ENCODE measurements at places on chromosomes 16 and 17.

GRCh38 chr17:80594431-80595269 is 50.0 kb downstream of the RPTOR start:
- no peak for DNase-seq

DNA sequence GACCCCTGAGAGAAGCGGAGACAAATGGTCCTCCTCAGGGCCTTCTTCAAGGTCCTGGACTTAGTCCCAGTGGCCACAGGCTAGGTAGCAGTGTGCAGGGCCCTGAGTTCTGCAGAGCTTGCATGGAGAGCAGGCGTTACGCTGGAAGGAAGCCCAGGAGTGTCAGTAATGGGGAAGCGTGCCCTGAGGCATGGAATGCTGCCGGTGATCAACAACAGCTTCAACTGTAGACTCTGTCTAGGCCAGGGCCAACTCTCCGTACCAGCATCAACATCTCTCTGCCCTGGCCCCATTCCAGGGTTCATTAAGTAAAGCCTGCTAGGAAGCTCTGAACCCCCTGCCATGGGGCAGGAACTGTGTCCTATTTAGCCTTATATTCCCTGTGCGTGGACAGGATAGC is 568 bp upstream of the TNK1 start:
- peak; percentile 22 for DNase-seq

- no peak for DNase-seq
Observed at GRCh38 chr16:65388592-65388991, 266.7 kb upstream of the CDH11 start.

DNA sequence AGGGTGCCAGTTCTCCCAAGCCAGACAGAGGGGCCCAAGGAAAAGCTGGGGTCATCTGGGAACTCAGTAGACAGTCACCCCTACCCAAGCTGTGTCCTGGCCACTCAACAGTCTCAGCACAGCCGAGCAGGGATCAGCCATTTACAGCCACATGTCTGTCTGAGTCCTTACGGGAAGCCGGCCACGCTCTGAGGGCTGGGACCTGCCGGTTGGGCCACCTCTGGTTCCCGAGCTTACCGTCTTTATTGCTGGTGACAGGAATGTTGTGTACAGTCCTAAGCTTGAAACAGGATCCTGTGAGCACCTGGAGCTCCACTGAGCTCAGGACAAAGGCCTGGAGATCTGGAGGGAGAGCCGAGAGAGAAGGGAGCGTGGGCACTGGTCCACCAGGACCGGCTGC is 59.8 kb downstream of the TIMM22 start:
- no peak for DNase-seq

- no peak for DNase-seq
Observed at GRCh38 chr16:75289189-75289588, 37.8 kb upstream of the BCAR1 start.

- peak; percentile 61 for DNase-seq
Observed at GRCh38 chr17:17783825-17784656, 52.7 kb downstream of the SREBF1 start.

DNA sequence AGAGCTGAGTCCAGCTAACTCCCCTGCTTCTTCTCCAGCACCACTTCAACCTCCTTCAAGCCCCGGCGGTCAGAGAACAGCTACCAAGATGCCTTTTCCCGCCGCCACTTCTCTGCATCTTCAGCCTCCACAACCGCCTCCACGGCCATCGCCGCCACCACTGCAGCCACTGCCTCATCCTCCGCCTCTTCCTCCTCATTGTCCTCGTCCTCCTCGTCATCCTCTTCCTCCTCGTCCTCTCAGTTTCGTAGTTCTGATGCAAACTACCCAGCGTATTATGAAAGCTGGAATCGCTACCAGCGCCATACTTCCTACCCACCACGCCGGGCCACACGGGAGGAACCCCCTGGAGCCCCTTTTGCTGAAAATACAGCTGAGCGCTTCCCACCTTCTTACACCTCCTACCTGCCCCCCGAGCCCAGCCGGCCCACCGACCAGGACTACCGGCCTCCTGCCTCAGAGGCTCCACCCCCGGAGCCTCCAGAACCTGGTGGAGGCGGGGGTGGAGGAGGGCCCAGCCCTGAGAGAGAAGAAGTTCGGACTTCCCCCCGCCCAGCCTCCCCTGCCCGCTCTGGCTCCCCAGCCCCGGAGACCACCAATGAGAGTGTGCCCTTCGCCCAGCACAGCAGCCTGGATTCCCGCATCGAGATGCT is 7.1 kb downstream of the SETD1A start:
- DNase-seq, result no peak

GRCh38 chr16:972316-973002 is 1.7 kb upstream of the LMF1 start:
- DNase-seq, result no peak

- DNase-seq, result no peak
Observed at GRCh38 chr16:27618606-27619327, 68.8 kb downstream of the KATNIP start.

GRCh38 chr17:41806685-41807445 is 4.9 kb downstream of the P3H4 start:
- DNase-seq, result no peak

- DNase-seq, result no peak
Observed at GRCh38 chr17:14575471-14575953, 274.6 kb downstream of the HS3ST3B1 start.

DNA sequence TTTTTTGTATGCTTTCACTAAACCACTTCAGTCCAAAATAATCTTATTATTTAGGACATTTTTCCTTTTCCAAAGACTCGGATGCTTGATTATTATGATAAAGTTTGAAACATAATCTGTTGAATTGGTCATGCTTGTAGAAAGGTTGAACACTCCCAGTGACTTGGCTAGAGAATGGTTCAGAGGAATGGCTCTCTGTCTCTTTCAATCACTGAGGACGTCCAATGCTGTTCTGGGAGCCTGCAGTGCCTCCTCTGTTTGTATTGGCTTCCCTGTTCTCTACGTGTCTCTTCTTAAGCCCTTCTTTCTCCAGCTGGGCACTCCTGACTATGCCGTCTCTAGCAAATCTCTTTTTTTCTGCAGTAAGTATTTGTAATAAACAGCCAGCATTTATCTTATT is 369.0 kb upstream of the DYNLRB2 start:
- DNase-seq, result no peak

DNA sequence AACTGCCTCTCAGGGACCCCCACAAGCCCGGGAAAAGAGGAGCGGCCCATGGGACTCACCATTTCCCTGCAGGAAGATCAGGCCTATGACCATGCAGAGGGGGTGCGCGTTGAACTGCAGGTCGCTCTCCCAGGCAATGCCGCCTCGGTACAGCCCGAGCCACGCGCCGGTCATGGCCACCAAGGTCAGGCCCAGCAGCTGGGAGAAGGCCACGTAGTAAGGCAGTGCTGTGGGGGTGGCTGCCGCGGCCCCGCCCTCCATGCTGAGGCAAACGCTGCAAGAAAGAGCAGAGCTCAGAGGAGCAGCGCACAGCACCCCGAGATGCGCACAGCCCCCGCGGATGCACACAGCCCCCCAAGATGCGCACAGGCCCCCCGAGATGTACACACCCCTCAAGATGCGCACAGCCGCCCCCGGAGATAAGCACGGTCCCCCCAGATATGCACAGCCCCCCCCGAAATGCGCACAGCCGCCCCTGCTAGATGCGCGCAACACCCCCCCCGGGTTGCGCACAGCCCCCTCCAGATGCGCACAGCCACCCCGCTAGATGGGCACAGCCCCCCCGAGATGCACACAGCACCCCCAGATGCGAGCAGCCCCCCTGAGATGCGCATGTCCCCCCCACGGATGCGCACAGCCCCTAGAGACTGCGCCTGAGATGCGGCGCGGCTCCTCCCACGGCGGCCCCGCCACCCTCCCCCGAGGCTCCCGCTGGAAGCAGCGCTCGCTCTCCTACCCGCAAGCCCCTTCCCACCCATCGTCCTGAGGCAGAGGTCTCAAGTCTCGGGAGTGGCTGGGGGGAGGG is 8.6 kb downstream of the CYB561 start:
- no peak for DNase-seq

DNA sequence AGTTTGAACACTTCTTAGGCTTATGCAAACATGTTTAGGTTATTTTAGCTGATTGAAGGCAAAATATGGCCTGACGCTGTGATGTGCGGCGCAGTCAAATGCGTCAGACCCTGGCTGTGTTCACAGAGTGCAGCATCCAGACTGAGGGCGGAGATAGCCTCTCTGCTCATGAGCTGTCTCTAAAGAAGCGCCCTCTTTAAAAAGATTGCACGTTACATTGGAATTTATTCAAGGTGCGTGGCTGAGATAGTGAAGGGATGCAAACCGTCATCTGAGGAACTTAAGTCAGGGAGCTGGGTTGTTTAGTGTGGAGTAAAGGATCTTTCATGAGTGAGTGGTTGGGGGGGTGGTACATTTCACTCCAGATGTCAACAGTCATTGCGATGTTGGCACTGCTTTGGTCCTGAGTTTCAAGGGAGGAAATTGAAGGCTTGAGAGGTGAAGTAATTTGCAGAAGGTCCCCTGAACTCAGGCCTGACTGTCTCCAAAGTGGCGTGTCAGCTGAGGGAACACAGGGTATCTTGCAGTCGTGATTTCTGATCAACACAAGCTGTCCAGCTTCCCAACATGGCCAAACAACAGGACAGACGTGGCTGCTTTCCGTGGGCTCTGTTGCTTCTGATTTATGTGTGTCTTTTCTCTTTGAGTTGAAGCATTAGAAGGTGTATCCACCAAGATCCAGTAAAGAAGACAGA is 33.4 kb downstream of the RPTOR start:
- DNase-seq, result no peak

- DNase-seq, result no peak
Observed at GRCh38 chr17:64339516-64340490, 50.9 kb downstream of the PECAM1 start.

GRCh38 chr17:3754458-3755334 is 31.0 kb downstream of the HASPIN start:
- DNase-seq, result peak; percentile 96

- DNase-seq, result no peak
Observed at GRCh38 chr16:51095084-51095881, 55.8 kb downstream of the SALL1 start.

DNA sequence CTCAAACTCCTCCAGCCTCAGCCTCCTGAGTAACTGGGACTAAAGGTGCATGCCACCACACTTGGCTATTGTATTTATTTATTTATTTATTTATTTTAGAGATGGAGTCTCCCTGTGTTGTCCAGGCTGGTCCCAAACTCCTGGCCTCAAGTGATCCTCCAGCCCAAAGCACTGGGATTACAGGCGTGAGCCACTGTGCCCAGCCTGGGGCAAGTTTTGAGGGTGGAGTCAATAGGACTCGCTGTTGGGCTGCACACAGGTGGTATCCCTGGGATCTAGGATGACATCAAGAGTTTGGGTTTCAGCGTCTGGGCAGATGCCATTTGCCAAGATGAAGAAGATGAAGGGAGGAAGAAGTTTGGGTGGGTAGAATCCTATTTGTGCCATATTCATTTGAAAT is 213.9 kb downstream of the GSG1L start:
- no peak for DNase-seq

DNA sequence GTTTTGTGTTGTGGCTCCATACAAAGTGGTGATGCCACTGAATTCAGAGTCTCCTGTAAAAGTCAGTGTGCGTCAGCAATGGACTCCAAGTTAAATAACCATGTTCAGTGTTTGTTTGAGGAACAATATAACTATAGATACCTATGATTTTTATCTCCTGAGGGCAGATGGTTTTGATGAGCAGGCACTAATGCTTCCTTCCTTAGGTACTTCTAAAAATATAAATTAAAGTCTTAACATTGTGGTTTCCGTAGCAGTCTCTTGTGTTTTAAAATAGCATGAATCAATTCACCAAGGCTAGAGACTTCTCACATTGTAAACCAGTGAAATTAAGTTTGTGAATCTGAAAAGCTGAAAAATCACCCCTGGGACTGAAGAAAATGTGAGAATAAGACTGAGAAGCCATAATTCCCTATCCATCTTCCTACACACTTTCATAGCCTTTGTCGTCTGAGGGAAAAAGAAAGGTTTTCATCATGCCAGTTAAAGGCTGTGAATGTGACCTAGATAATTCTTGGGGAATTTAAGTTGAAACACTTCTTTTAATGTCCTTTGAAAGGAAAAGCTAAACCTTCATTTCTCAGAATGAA is 1502.9 kb downstream of the CDH11 start:
- DNase-seq, result no peak

DNA sequence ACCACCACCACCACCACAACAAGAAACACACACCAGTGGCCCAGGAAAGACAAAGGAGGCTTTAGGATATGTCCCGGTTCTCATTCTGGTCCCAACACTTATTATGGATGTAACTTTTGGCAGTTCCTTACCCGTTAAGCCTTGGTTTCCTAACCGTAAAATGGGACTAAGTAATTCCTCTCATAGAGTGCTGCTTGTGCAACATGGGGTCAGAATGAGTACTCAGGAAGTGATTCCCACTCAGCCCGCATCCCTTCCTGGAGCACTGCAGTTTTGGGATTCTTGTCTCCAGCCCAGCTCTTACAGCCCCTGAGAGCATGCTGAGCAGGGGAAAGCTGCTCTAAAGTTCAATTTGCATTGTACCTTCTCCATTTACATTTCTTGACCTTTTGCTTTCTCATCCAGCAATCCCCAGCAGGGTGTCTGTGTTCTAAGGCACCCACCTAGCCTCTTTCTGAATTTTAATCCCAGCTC is 262.6 kb downstream of the PRKCA start:
- no peak for DNase-seq

- peak; percentile 66 for DNase-seq
Observed at GRCh38 chr16:17476414-17477259, 5.9 kb upstream of the XYLT1 start.

GRCh38 chr16:24286741-24287405 is 30.7 kb downstream of the CACNG3 start:
- DNase-seq, result no peak

DNA sequence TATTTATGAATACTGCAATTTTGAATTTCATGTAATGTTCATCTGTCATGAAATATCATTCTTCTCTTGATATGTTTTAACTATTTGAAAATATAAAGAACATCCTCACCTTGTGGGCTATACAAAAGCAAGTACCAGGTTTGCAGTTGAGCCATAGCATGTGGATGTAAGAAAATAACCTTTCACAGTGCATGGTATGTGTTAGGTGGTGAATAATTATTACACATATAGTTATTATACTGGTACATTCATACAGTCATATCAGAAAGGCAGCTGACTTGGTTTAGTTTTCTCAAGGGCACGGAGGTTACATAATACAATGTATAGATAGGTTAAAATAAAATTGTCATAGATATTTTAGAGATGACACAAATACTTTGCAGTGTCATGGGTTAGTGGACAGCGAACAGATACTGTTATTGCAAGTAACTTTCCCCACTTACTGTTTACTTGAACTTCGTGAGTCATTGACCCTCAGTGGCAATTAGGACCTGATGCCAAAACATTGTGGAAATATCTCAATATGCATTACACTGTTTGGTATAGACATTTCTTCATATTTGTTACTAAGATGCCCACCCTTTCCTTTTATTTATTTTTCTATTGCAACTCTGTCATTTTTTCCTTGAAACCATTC is 445.4 kb upstream of the GOT2 start:
- no peak for DNase-seq

DNA sequence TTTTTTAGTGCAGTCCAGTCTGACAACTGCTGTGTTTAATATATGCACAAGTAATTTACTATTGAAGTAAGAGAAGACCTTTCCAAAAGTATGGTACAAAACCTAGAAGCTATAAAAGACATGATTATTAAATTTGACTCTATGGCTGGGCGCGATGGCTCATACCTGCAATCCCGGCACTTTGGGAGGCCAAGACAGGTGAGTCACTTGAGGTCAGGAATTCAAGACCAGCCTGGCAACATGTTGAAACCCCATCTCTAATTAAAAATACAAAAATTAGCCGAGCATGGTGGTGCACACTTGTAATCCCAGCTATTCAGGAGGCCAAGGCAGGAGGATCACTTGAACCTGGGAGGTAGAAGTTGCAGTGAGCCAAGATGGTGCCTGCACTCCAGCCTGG is 41.4 kb upstream of the VWA3A start:
- DNase-seq, result no peak

- no peak for DNase-seq
Observed at GRCh38 chr17:6276711-6277110, 158.2 kb downstream of the AIPL1 start.
